ENCODE measurements at places on chromosomes 2 and 18.

DNA sequence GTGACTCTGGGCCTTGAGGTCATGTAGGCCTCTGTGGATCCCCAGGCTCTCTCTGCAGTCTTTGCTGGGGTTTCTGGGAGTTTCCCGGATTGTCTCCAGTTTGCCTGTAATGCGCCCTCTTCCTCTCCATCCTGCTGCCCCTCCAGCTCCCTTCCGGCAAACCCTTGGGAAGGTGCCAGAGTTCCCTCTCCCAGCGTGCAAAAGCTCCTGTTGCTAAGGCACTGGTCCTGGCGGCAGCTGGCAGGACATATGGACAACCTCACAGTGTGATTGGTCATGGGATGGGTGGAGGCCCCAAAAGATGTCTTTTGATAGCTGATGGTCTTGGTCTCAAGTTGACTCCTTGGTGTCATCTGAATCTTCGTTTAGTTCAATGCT lies 320.1 kb downstream of the CYP26B1 start:
- DNase-seq: no peak

DNA sequence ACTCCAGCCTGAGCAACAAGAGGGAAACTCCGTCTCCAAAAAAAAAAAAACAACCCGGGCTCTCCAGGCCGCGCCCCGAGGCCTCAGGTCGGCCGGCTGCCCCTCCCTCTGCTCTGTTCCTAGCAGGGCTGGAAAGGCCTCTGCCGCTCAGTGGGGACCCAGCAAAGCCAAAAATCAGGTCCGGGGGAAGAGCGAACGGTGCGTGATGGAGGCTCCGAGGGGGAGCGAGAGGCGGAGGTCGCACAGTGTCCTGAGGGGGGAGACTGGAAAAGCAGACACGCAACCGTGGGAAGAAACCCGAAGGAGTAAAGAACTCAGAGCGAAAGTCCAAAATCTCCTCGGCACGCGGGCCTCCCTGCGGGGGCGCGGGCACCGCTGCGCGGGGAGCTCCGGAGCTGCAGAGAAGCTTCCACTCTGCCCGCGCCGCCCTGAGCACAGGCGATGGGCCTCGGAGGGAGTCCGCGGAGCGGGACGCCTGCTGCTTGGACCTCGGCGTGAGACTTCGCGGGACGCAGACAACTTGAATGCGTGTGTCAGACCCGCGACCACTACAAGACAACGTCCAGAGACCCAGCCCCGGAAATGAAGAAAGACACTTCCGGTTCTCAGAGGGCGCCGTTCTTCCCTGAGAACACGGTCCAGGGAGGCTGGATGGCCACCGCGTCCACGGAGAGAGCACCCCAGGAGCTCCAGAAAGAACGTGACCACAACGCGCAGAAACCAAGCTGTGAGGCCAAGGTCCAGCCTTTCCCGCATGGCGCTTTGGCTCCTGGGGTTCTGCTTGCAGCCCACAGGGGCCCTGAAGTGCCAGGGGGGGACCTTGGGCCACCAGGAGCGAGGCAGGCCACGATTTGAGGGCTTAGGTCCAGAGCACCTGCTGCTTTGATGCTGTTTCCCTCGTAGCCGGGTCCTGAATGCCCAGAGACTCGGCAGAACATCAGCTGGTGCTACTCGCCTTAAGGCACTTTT lies 219.8 kb downstream of the DPP10 start:
- DNase-seq: no peak

DNA sequence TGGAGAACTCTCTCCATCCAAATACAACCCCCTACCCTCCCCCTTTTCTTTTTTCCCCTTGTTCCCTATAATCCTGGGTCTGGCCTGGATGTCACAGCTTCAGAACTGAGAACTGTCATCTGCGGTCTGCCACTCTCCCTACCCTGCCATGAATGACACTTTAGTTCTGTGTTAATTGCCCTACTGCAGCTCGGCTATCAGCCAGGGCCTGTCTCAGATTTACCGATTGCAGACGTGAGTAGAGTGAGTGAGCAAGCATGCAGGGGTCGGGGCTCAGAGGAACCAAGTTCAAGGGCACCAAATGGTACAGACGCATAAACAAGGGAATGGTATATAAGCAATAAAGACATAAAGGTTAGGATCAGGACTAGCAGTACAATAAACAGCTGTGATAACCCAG lies 967.8 kb downstream of the BCL11A start:
- DNase-seq: no peak

GRCh38 chr2:69013840-69014821 lies 1.2 kb downstream of the ANTXR1 start:
- DNase-seq: no peak

- DNase-seq: no peak
These were observed 122.2 kb downstream of the TANC1 start for GRCh38 chr2:159090514-159091201.

DNA sequence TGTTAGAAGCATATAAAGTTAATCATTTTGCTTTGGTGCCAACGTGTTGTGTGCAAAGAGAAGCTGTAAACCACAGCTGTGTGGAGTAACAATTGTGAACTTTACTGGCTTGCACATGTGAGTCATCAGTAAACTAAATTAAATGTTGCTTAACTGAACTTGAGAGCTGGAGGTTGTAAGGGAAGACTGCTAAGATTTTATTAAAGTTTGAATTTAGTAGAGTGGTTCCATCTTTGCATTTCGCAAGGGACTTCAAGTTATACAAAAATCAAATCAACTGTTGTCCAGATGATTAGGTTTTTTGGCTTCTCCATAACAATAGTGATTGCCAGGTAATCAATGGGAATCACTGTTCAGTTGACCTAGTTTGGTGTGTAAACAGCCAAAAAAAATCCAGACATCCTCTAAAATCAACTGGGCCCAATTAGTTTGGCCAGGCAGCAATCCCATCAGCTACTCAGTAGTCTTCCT lies 247.4 kb downstream of the MYO3B start:
- DNase-seq: no peak

GRCh38 chr2:121360566-121361300 lies 75.7 kb upstream of the TFCP2L1 start:
- DNase-seq: no peak

DNA sequence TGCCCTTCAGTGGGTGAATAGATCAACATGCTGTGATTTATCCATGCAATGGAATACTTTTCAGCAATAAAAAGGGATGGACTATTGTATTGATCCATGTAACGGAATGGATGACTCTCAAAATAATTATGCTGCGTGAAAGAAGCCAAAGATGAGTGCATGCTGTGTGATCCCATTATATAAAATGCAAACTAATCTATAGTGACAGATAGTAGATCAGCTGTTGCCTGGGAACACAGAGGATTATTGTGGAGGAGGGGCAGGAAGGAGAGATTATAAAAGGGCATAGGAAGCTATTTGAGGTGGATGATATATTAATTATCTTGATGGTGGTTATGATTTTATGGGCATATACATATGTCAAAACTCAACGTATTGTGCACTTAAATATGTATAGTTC lies 55.5 kb upstream of the ADAM23 start:
- DNase-seq: no peak

- no peak for DNase-seq
These were observed 34.2 kb downstream of the GKN2 start for GRCh38 chr2:68918497-68918896.

- peak; percentile 76 for DNase-seq
These were observed 108.8 kb downstream of the B3GNT2 start for GRCh38 chr2:62304429-62305417.

- no peak for DNase-seq
These were observed 52.7 kb upstream of the MAPK4 start for GRCh38 chr18:50507120-50507590.

DNA sequence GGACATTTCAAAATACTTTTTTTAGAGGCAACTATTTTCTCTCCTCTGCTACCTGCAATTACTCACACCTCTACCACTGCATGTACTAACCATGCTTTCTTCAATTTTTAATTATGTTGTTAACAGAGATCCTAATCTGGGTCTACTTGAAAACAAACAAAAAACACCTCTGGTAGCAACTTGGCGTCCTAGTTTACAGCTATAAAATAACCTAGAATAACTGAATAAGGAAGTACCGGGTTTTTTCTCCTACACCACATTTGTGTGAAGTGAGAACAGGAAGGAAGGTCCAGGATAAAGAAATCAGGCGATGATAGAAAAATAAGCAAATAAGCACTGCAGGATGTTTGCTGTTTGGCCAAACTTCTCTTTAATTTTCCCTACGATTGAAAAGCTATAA lies 633.5 kb downstream of the LRP1B start:
- DNase-seq: no peak

DNA sequence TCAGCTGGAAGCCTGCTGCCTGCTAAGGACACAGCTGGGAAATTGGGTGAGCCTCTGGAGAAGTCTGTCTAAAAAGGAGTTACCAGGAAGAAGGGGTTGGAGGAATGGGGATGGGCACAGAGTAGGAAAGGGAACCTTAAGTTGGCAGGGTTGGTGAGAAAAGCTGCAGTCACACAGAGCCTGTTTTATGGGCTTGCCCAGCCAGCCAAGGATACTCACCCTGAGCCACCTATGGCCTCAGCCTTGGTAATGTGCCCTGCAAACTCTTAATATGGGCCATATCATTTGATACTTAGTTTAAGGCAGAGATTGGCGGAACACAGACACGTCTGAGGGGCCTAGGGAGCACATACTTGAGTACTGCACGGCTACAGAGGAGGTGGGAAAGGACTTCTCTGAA lies 418.3 kb upstream of the RAB12 start:
- no peak for DNase-seq

DNA sequence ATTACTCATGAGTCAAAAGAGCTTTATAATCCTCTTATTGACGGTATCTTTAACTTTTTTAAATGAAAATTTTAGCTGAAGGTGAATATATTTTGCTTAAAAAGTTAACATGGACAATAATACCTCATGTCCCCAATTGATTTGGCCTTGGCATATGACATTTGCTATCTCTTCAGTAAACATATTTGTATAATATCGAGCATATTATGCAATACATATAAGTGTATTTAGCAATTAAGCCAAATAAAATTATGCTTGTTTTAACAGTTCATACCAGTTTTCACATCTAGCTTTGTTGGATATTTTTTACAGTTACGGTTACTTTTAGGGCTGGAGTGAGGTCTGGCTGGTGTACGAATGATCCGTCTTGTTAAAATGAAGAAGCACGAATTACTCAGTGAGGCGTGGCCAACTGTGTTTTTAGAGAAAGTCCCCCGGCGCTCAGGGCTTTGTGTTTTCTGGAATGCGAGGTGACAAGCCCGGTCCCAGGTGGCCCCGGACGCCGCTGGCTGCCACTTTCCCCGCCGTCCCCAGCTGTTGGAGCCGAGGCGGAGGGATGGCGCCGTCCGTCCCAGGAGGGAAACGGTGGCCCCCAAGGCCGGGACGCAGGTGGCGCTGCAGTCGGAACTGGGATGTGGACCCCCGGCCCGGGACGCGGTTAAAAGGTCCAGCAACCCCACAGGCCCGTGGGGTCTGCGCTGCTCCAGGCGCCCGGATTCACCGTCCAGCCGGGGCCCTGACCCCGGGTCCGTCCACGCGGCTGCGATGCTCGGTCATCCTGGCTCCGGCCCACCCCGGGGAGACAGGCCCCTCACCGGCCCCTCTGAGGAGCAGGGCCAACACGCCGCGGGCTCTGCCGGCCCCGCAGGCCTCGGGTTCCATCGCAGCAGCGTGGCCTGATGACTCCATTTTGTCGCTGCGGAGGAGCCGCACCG lies 41.3 kb downstream of the TMEM18 start:
- no peak for DNase-seq

- no peak for DNase-seq
These were observed 51.1 kb downstream of the TLK1 start for GRCh38 chr2:171109571-171109970.

DNA sequence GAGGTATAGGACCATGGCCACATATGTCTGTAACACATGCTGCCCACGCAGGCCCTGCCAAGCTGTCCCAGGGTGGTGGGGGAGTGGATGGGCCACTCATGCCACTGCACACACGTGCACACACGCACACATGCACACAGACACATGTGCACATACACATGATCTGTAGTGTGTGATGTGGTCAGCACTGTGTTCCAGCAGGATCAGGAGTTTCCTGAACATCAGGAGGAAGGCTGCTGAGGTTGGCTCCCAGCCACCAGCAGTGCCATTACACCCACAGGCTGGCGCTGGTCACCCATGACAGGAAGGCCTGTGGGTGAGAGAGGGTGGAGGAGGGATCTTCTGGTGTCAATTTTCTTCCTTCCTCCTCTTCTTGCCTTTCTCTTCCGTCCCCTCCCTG lies 44.7 kb downstream of the POMC start:
- DNase-seq: no peak

- DNase-seq: no peak
These were observed 48.9 kb upstream of the HPCAL1 start for GRCh38 chr2:10253596-10254372.

GRCh38 chr18:12839526-12840196 lies 44.4 kb downstream of the PTPN2 start:
- no peak for DNase-seq

All from coronary artery (tissue), 2 donors.